ENCODE measurements at places on chromosomes 5 and 9.
A peak's percentile ranks its signal among the peaks of the same experiment; 100 is the strongest.

GRCh38 chr5:72235725-72236124 lies 84.3 kb downstream of the MRPS27 start:
- no peak for DNase-seq

- no peak for DNase-seq
These were observed 474.5 kb downstream of the ENC1 start for GRCh38 chr5:74166064-74166463.

GRCh38 chr5:59065554-59065953 lies 482.7 kb downstream of the RAB3C start:
- no peak for DNase-seq

DNA sequence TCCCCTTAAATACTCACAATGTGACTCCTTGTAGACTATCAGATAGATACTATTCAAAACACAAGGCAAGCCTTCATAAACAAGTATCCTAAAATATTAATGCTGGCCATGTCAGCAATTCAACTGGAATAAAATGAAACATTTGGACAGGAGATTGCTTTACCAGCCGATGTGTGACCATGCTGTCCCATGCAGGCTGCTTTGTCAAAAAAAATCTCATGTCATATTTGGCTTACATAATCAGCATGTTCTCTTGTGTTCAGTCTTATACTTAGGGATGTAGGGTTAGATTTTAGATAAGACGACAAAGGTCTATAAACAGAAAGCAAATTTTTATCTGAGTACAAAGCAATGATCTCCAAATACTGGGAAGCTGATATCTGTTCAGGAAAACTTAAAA lies 108.5 kb downstream of the NR6A1 start:
- no peak for DNase-seq

DNA sequence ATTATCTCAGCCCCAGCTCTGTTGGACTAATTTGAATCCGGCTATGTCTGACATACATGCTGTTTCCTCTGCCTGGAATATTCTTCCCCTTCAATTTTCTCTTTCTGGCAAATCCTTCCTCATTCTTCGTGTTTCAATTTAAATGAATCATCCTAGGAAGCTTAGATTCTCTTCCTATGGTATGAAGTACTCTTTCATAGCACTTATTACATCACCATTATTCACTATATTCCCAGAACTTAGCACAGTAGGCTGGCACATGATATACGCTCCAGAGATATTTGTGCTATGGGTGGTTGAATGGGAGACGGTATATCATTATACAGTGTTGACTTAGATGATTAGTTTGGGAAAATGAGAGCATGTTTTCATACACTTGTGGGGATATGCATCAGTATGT lies 91.0 kb upstream of the JAK2 start:
- no peak for DNase-seq

DNA sequence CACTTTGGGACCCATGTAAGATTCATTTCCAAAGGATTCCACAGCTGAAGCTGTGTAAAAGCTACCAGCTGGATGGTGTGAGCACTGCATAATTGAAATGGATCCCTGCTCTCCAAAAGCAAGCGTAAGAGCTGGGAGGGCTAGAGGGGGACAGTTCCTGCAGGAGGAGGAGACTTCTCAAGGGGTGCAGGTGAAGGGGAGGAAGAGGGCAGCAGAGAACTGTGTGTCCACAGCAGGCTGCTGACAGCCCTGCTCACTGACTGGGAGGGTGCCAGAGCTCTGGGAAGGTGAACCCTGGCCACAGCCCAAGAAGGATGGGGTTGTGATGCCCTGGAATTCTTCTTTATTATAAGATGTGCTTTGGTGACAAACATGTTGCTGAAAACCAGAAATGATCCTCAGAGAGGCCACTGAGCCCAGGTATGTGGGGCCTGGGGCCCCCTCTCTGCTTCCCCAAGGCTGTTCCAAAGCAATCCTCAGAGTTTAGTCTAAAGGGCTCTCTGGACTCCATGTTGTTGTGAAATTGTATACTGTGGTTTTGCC lies 112.8 kb upstream of the SLC25A48 start:
- no peak for DNase-seq

DNA sequence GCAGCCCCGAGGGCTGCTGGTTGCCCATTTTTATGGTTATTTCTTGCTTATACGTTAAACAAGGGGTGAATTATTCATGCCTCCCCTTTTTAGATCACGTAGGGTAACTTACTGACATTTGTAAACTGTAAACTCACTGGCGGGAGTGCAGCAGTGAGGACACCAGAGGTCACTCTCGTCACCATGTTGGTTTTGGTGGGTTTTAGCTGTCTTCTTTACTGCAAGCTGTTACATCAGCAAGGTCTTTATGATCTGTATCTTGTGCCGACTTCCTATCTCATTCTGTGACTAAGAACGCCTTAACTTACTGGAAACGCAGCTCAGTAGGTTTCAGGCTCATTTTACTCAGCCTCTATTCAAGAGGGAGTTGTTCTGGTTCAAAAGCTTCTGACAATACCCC lies 155.0 kb upstream of the PRDM9 start:
- no peak for DNase-seq

- DNase-seq: no peak
These were observed 1.9 kb upstream of the GPR107 start for GRCh38 chr9:130051855-130052254.

DNA sequence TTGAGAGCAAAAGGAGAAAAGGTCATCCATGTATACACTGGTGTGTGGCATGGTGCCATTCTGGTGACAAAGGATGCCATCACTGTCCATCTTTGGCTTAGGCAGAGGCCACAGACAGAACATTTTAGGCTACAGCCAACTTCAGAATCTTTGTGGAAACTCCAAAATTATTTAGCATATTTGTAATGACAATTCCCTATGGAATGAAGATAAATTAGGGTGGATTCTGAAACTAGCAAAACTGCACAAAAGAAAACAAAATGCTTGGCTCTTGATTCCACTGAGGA lies 92.5 kb downstream of the FBXW11 start:
- DNase-seq: no peak

GRCh38 chr9:13485068-13485596 lies 205.6 kb upstream of the MPDZ start:
- no peak for DNase-seq

- no peak for DNase-seq
These were observed 26.1 kb downstream of the SMIM32 start for GRCh38 chr5:136166909-136167308.

- DNase-seq: no peak
These were observed 1333.9 kb upstream of the DMAC1 start for GRCh38 chr9:9133526-9133925.

DNA sequence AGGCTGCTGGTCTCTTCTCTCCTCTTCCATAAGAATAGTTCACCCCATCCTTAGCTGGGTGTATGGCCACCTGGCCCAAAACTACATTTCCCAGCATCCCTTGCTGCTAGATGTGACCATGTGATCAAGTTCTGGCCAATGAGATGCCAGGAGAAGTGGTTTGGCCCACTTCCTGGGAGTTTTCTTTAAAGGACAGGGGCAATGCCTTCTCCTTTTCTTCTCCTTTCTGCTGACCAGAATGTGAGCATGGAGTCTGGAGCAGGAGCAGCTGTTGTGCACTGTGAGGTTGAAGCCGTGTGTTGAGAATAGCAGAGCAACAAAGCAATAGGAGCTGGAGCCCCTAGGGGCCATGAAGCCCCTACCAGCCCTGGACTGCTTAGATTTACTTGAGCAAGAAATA lies 36.8 kb downstream of the C9orf50 start:
- peak; percentile 37 for DNase-seq

DNA sequence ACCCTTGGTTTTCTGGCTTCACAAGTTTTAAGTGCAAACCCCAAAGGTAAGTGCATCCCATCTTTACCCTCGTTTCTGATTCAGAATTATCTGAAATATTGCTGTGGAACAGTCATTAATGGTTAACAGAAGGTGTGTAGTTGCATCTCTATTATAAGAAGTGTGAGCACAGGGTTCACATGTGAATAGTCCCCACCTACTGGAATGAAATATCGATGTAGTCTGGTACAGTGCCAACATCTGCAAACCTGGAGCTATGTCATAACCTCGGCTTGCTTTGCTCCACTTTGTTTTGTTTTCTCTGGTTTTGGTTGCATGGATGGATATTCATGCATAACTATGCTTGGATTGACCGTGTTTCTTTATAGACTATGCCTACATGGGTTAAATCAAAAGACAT lies 12.6 kb downstream of the HTR4 start:
- no peak for DNase-seq

GRCh38 chr9:82777366-82777765 lies 285.6 kb downstream of the RASEF start:
- no peak for DNase-seq

DNA sequence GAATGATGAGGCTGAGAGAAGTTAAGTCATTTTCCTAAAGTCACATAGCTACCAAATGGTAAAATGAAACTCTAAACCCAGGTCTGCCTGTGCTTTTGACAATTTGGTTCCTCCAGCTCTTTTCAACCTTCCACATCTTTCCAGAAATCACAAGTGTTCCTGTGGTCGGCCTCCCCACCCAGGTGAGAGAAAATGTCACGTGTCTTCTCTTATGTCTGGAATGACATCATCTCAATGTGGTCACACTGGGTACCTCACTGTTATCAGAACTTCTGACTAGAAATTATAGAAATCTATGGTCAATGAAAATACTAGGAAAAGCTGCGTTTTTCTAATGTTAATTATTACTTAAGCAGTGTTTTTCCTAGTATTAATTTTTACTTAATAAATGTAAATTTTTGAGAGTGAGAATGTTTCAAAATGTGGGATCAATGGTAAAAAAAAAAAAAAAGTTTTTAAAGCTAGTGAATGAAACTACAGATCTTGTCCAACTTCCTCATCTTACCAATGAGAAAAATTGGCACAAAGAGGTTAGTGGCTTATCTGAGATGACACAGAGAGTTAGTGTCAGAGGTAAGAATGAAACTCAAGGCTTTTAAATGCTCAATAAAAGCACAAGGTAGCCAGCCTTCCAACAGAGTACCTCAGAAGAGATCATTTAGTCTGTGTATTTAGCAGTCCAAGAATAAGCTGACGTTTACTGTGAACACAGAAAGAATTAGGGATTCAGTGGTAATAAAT lies 228.7 kb upstream of the NR4A3 start:
- no peak for DNase-seq

DNA sequence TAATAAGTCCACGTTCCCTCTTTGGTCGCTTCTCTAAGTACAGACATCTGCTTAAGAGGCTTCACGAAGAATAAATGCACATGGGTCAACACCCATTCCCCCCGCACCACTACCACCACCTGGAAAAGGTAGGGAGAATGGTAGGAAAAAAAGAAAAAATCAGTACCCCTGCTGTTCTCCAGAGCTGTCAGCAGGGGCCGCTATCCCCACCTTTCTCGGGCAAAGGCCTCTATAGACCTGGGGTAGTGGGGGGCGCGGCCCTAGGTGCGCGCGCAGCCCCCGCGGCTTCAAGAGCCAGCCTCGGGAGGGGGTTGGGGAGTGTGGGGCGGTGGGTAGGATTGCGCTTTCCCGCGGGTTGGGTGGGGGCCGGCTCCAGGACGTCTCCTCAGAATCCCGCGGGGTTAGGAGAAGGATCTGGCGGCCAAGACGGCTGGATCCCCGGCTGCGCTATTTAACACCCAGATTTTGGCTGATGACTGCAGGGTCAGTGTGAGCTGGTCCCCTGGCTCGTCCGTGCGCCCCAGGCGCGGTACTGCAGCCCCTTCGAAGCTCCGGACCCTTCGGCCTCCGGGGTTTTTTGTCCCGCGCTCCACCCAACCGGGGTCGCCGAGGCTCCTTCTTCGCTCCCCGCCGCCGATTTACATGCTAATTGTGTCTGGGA lies 1.6 kb upstream of the SEMA6A start:
- DNase-seq: no peak
